ENCODE measurements at places on chromosomes 13 and 19.
A peak's percentile ranks its signal among the peaks of the same experiment; 100 is the strongest.

GRCh38 chr19:44696939-44697669 is 1.8 kb upstream of the CEACAM16 start:
- no peak for DNase-seq

DNA sequence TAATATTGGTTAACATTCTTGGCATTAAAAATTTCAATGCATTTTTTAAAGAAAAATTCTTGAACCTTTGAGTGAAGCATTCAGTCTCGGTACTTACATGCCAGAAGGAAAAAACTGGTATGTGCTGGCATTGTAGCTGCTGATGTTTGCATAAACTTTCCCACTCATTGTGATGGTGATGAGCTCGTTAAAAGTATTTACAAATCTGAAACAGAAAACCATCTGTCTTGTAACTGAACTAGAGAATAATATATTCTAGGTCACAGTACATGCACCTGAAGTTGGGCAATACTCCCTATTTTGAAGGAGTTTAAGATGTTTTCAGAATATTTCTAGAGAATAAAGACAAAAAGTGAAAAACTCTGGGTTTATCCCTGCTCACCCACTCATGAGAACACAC is 64.1 kb downstream of the SLC15A1 start:
- no peak for DNase-seq

GRCh38 chr13:77417897-77418296 is 91.0 kb upstream of the MYCBP2 start:
- no peak for DNase-seq

- DNase-seq: no peak
Observed at GRCh38 chr19:7676376-7676775, 514 bp upstream of the MCEMP1 start.

DNA sequence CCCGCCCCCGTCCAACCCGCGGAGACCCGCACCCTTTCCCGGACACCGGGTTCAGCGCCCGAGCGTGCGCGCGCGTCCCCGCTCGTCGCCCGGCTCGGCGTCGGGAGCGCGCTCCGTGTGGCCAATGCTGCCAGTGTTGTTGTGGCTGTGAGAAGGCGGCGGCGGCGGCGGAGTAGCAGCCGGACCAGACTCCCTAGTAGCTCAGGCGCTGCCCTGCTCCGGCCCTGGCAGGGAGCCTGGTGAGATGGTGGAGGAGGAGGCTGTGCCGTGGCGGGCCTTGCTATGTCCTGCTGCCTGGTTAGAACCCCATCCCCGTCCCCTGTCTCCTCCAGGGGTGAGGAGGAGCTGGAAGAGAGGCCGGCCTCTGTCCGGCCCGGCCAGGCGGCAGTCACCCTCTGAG is 553.2 kb downstream of the TUBA3C start:
- DNase-seq: no peak

- no peak for DNase-seq
Observed at GRCh38 chr13:59276436-59276835, 887.3 kb downstream of the DIAPH3 start.

GRCh38 chr13:78032132-78032531 is 113.5 kb upstream of the EDNRB start:
- DNase-seq: no peak

DNA sequence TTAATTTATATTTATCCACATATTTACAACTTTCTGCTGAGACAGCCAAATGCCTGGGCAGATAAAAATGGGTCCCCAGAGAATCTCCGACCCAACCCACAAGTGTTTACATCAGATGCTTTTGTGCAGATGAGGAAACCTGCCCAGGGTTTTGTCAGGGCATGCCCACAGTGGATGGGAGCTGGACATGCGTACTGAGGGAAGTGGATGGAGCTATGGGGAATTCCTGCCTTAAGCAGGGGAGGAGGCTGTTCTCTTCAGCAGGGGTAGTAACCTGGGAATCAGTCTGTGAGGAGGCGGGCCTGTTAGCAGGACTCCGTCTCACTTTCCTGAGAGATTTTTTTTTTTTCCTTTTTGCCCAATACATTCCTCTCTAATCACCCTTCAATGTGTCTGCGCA is 122.9 kb downstream of the RFC3 start:
- no peak for DNase-seq

DNA sequence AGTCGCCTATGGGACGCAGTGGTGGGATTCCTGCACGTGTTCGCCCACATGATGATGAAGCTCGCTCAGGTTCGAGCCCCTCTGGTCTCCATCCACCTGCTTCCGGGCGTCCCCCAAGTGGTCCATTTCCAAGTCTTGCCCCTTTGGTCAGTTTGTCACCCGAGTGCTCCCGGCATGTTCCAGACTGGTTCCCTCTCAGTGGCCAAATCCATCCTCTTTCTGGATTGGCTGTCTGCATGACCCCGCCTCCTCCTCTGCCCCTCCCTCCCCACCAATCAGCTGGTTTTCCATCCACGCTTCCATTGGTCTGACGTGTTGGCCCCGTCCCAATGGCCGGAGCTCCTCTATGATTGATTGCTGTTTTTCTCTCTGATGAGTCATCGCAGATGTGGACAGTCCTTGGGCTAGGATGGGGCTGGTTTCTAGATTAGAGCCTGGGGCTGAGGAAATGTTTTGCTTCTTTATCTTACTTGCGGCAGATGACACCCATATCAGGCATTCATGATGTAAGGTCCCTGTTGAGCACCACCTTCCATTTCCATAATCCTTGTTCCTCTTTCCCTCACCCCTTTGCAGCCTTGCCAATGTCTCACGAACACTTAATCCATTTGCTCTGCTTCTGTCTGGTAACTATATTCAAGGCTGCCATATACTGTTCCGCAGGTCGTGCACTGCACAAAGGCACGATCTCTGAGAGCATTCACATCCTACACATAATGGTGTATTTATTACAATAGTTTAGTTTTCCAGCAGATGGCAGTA is 73.8 kb downstream of the MAP4K1 start:
- DNase-seq: no peak

DNA sequence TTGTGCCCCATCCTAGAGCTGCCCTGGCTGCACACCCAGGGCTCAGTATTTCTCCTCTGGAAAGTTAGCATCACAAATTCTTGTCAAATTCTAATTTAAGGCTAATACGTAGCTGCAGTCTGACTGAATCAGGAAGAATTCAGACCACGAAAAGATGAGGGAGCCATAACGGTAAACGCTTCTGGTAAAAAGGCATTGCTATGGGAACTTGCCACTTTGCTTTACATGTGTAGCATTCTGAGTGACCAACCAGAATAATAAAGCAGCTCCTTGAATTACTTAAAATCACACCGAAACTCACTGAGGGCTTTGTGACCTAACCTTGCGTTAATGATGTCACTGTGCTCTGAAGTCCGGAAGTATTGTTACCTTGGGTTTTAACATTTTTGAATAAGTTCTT is 286.6 kb upstream of the TMTC4 start:
- no peak for DNase-seq

DNA sequence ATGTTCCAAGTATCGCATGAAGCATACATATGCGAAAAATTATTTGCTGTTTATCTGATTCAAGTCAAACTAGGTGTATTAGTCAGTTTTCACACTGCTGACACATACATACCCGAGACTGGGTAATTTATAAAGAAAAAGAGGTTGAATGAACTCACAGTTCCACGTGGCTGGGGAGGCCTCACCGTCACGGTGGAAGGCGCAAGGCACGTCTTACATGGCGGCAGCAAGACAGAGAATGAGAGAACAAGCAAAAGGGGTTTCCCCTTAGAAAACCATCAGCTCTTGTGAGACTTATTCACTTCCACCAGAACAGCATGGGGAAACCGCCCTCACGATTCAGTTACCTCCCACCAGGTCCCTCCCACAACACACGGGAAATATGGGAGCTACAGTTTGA is 13.0 kb upstream of the PROZ start:
- no peak for DNase-seq

GRCh38 chr19:12603714-12604113 is 6.9 kb downstream of the ZNF490 start:
- DNase-seq: no peak

DNA sequence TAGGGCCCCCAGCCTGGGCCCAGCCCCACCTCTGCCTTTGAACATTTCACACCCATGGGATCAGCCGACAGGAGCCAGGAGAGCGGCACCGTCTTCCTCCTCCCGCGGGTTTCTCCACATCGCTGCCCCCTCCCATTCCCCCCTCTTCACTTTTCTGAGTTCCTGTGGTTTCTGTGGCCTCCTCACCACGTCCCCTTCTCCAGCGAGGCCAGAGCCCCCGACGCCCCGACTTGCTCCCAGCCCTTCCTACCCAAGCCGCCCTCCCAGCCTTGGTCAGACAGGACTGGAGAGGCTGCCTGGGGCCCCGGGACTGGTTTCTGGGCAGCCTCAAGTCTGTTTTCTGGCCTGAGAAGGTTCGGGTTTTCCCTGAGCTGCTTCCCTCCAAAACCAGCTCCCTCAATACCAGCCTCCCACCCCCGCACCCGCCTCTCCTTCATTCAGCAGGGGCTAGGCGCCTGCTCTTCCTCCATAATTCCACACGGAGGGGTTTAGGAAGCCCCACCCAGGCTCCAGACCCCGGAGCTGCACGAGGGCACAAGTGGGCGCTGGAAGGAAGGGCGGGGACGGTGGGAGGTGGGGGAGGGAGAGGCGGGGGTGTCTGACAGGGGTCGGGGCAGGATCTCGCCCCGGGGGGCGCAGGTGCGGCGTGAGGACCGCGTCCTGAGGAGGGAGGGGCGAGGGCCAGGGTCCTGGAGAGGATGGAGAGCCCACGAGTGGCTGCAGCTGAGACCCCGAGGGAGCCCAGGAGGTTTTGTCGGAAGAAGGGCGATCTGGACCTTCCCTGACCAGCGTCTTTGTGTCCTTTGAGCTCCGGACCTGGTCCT is 4.0 kb upstream of the SIGLEC10 start:
- no peak for DNase-seq

GRCh38 chr13:36513266-36513665 is 81.0 kb downstream of the CCNA1 start:
- DNase-seq: no peak

DNA sequence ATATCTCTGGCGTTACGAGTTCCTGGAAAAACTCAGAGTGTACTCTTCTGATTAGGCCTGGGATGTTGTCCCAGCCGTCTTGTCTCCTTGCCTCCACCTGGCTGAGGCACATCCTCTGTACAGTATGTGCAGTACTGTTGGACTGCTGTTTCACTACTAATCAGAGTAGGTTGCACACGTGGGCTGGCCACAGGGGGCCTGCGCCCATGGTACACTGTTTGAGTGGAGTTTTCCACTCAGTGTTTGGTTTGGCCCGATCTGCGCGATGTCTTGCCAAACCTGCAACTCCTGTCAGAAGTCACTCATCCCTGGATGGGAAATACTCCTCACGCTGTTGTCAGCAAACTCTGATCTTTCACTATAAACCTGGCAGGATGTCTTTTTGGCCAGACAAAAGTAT is 189.6 kb upstream of the CSNK1A1L start:
- peak; percentile 83 for DNase-seq

GRCh38 chr19:30710721-30711120 is 338.5 kb downstream of the ZNF536 start:
- no peak for DNase-seq

GRCh38 chr13:80502359-80502758 is 161.4 kb upstream of the SPRY2 start:
- DNase-seq: no peak

- DNase-seq: no peak
Observed at GRCh38 chr19:15436826-15437110, 13.0 kb downstream of the WIZ start.

DNA sequence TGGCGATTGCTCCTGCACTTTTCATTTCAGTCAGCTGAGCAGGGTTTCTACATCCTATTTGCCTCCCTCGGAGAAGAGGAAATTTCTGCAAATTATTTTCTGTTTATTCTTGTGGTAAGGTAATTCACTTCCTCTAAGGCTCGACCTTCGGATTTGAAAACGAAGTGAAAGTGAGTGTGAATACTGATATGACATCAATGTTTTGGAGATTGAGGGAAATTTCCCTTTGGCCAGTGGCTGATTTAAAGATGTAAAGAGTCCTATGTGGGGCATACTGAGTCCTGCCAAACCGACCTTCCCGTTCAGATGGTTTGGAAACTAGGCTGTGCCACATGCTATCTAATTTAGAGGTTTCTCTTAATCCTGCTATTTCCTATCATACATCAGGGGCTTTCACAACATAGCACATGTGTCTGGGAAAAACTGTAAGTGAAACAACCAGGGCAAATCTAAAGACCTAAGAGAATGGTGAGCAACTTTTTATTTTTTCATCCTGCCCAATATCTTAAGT is 112.3 kb downstream of the POSTN start:
- DNase-seq: no peak

DNA sequence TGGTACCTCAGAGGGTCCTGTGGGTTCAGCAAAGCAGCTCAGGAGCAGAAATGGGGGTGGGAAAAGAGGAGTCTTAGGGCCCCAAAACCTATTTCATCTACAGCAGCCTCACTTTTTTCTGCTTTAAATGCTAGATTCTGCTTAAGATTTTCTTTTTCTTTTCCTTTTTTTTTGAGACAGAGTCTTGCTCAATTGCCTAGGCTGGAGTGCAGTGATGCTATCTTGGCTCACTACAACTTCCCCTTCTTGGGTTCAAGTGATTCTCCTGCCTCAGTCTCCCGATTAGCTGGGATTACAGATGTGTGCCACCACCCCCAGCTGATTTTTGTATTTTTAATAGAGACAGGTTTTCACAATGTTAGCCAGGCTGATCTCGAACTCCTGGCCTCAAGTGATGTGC is 30.7 kb upstream of the WDFY2 start:
- no peak for DNase-seq

DNA sequence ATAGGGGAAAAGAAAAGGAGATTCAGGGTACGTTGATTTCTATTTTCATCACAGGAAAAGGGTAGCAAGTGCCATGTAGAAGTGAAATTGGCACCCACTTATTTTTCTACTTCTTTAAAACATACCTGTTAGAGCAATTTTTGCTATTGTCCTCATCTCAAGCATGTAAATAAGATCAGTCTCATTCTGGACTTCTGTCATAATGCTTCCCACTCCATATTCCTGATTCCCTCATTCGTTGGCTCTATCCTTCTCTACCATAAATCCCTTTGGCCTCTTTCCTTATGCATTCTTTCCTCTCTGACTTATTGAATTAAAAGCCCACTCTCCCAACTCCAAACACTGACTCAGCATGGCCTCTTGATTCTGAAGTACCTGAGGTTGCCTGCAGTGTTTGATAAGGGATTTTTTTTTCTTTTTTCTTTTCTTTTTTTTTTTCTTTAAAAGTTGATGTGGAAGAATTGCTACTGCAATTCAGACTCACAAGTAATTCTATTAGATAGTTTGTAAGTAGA is 465.7 kb downstream of the SLITRK6 start:
- no peak for DNase-seq

DNA sequence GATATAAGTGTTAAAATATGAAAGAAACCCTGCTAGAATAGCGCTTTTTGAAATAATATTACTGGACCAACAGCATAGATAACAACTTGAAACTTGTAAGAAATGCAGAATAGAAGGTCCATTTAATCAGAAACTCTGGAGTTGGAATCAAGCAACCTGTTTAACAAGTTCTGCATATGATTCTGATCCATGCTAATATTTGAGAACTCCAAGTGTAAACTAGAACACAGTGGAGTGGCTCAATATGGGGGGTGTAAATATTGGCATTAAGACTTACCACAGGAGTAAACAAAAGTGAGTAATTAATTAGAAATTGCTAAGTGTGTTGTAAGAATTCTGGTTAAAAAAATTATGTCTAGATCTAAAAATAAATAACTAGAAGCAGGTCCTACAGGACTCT is 151.2 kb downstream of the SLITRK1 start:
- DNase-seq: no peak

- DNase-seq: no peak
Observed at GRCh38 chr13:40794414-40795368, 5.3 kb downstream of the SLC25A15 start.

- DNase-seq: no peak
Observed at GRCh38 chr13:59413126-59413525, 750.6 kb downstream of the DIAPH3 start.

Measured in left forelimb (tissue), 1 donor.